ENCODE measurements at places on chromosomes 12 and 14. TPM values are rescaled to one million over a fixed set of nuclear protein-coding genes. Genes with fewer than 3 reads are reported as not detected.

- no peak for DNase-seq
Observed at GRCh38 chr12:7501031-7501588, 2.5 kb downstream of the CD163 start.

GRCh38 chr14:105503935-105504692, 13.1 kb downstream of the TEDC1 start:
- DNase-seq: peak; percentile 77

DNA sequence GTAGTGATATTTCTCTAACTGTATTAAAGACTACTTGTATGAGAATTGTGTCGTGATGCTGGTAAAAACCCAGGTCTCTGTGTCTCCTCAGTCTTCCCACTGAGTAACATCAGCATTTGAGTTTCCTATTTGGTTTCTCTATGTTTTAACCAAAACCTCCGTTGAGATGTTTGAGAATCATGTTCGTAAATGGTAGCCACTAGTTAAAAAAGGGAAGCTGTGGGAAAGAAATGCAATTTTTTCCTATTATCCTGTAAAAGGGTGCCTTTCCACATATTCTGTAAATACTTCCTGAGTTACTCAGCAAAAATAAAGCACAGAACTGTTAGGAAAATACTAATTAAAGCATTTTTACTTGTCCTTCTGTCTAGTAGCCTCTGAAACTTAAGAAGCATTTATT, 7.0 kb downstream of the CLEC1B start:
- no peak for DNase-seq

GRCh38 chr12:111773801-111774551, 7.2 kb downstream of the ALDH2 start:
- DNase-seq: peak; percentile 92

GRCh38 chr12:121990692-121991603, 30.7 kb upstream of the BCL7A start:
- DNase-seq: peak; percentile 29

DNA sequence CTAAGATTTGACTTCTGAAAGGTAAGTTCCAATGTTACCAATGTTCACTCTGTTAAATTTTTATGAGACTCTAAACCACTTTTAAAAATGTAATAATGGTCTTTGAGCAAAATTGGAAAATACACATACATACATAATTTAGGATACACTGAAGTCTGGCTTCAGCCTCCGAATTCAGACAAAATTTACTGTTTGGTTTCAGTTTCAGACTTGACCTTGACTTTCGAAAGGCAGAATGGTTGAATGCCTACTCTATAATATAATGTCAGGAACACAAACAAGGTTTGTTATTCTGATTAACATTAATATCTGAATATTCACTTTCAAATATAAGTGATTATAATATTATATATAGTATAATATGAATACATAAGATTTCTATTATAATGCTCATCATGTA, 74.1 kb upstream of the KRAS start:
- no peak for DNase-seq

DNA sequence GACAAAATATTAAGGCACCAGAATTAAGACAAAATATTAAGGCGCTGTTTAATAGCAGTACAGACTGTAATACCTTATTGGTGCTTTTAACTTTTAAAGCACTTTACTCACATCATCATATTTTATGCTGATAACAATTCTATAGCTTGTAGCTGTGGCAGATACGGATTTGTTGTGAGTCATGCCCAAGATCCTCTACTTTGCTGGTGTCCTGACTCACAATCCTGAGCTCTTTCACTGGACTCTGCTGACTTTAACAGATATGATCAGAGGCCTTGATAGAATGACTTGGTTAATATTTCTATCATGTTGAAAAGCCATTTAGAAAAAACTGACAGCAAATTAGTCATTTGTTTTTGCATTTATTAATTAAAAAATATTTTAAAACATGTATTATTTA, 99.0 kb upstream of the PKP2 start:
- DNase-seq: no peak

DNA sequence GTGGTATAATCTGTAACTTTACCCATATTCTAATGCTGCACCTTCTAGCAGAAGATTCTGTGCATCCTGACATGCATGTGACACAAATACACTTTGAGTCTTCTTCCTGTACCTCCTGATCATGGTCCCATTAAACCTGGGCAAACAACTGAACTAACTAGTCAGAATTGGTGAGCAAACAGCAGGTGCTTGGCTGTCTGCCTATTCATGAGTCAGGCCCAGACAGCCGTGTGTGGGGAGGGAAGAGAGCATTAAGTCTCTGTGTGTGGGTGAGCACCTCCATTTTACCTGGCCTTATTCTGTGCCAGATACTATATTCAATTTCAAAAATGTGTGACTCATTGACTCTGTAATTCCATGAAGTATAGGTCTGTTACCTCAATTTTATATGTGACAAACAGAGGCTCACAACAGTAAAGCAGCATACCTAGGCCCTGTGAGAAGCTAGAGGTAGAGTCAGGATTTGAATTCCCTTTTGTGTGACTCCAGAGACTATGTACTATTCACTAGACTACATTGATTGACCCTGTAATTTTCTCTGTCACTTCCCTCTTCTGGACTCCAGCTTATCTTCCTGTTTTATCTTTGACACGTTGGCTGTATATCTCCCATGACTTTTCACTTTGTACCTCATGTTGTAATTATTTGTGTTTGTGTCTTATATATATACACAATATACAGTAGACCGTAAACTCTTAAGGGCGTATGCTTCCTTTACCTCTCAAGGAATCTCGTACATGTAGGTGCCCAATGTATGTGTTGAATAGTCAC, 32.2 kb downstream of the SUSD6 start:
- DNase-seq: no peak

GRCh38 chr14:35600253-35600652, 66.3 kb downstream of the INSM2 start:
- DNase-seq: no peak

GRCh38 chr12:65188179-65188701, 18.9 kb downstream of the LEMD3 start:
- DNase-seq: no peak

DNA sequence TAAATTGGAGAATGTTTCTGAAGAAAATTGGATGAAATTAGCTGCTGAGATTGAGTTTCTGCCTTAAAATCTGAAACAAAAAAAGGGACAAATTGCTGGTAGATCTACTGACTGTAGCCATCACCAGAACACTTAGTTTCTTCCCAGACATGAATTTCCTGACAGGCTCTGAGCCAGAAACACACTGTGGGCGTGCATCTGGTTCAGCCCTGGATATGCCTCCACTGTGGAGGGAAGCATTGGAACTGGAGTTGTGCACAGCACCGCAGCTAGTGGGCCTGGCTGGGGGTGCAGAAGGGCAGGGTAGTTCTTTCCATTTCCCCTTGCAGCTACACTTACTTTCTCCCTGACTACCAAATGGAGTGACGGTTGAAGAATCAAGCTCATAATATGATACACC, 31.2 kb downstream of the CREBL2 start:
- DNase-seq: no peak

GRCh38 chr12:131142891-131143657, 189.4 kb downstream of the ADGRD1 start:
- no peak for DNase-seq

- DNase-seq: no peak
Observed at GRCh38 chr14:94611179-94611578, 1.0 kb upstream of the SERPINA3 start.

DNA sequence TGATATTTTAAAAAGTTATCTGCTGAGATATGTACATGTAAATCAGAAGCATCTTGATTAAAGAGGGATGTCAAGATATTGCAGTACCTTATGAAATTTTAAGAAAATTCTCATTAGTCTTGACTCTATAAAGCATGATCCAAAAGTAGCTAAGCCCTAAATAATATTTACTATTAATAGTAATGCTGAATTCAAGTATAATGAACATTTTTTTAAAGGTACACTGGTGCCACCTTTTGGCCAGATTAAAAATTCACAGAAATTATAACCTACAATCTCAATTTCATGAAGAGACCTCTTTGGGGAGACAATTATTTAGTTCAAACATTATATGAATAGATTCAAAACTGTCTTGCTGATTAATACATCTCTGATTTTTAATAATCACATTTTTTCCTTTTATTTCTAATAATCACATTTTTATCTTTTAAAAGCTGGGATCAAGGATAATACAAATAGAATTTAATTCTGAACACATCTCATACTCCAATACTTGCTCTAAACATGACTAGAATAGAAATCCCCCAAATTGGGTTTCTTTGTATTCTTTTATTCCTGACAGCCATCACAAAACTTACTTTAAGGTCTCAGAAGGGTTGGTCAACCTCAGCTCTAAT, 13.4 kb downstream of the AKAP5 start:
- DNase-seq: no peak

GRCh38 chr12:52250048-52250990, 17.3 kb downstream of the KRT7 start:
- DNase-seq: peak; percentile 73

GRCh38 chr14:102317564-102318248, 1.8 kb upstream of the ZNF839 start:
- no peak for DNase-seq

DNA sequence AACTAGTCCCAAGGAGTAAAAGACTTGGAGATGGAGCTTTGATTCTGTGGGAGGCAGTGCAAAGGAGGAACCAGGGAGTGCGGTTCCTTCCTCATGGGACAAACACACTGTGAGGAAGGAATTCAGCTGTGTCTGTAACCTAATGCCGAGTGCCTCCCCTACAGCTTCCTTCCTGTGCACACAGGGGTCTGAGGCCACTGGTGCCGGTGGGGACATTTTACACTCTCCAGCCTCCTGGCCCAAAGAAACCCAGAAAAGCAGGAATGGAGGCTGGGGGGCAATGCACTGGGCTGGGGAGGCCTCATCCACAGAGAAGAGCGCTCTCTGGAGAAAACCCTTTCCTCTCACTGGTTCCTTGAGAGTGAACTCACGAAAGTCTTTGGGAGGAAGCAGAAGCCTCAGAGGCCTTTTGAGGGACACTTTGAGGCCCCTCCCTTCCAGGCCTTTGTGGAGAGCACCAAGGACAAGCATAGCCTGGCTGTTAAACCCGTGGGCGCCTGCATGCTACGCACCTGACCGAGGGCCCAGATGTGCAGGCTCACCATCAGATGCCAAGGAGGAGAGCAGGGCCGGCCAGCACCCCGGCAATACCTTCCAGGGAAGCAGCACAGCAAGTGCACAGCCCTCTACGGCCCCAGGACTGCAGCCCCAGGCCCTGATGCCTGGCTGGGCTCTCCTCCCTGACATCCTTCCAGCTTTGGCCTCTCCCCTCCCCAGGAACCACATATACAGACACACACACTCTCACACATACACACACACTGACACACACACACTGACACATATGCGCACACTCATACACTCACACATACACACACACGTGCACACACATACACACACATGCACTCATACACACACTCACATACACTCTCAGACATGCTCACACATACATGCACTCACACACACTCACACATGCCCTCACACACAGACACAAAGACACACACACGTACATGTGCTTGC, 52.0 kb downstream of the NFKBIA start:
- peak; percentile 69 for DNase-seq

DNA sequence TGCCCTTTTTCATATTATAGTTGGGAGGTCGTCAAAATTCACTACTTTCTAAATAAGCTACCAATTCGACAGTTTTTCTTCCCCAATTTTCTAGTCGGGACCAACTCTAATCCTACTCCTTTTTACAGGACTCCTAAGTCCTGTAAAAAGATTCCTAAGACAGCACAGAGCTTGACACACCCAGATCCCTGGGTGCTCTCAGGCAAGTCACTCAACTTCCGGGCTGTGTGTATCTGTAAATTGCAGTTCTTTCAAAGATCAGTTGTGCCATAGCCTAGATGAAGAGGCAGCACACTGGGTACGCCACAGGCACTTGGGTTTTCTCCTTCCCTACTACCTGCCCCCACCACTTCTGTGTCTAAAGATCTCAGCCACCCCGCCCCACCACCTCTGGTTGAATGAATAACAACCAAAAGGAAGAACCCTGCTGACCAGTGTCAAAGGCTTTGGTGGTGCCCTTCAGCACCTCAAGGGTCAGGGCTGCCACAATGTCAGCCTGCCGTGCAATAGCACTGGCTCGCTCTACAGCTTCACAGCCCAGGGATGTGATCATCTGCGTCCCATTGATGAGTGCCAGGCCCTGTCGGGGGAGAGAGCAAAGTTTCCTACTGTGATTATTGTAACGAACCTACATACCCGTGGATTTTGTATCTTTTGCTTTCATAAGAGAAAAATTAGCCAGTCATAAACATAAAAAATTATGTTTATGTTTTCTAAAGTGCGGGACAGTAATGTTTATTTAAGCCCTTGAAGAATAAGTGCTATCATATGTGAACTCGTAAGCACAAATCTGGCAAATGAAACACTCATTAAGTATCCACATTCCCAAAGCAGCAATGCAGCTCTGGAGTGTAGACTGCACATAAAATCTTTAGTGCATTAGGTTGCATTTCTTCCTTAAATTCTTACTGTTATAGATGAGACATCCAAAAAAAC, 9.2 kb downstream of the HAL start:
- DNase-seq: no peak

GRCh38 chr12:11630046-11630706, 19.3 kb upstream of the ETV6 start:
- no peak for DNase-seq

DNA sequence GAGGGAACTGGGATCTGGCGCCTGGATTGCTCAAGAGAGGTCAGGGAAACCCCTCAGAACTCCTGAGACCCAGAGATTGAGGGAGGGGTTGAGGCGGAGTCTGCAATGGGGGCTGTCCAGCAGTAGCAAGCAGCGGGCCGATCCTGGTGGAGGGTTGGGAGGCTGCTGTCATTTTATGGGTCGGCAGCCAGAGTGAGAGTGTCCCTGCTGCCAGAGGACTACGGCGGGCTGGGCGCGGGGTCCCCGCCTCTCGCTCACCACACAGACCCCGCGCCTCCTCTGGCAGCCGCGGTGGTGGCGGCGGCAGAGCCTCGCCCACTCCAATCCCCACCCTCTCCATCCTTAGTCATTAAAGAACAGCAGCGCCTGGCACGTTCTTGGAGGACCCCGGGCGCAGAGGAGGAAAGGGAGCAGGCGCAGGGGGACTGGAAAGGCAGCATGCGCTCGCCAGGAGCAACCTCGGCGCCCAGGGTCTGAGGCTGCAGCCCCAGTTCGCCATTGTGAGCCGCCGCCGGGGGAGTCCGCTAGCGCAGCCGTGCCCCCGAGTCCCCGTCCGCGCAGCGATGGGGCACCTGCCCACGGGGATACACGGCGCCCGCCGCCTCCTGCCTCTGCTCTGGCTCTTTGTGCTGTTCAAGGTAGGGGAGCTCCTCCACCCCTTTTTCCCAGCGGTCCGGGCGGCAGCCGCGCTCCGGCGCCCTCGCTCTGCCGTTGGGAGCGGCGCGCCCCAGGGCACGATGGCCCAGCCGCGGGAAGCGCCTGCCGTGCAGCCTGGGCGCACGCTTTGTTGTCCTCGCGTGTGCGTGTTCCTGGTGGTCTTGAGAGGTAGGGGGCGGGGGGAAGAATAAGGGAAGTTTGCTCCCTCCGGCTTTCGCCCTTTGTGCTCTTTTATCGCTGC, at the start of gene PTPRO:
Gene PTPRO, plus strand, starts transcription at position 345 of the 898 bp plus-strand sequence.
- no peak for DNase-seq

The LYZ gene
- total RNA-seq: 20.7 TPM

The ITGA5 gene
- total RNA-seq: 1,151 TPM

The NR2C1 gene
- 23.9 TPM for total RNA-seq

The RTL1 gene
- total RNA-seq: not detected

The BIN2 gene
- total RNA-seq: 5.6 TPM

The TMEM121 gene
- 2.2 TPM for total RNA-seq

The INSM2 gene
- total RNA-seq: not detected

The KRT75 gene
- not detected for total RNA-seq

The KRT73 gene
- not detected for total RNA-seq
